Activated CD4-positive, alpha-beta memory T cell treated with anti-CD3 and anti-CD28 coated beads, Interleukin-2, amount 10 ng/mL, durations not matched to agents 7 days and 5 days (primary cell): ENCODE measurements at places on chromosomes 1 and 21. TPM values are rescaled to one million over a fixed set of nuclear protein-coding genes. Genes with fewer than 3 reads are reported as not detected.

- no peak for DNase-seq
- H3K27ac ChIP-seq: no peak overlapping the region
- H3K4me1 ChIP-seq: peaks cover 15% of the 10 kb centered on the region
- H3K36me3 ChIP-seq: no peaks in the 10 kb centered on the region
- no peak overlapping the region for H3K4me3 ChIP-seq
- H3K27me3 ChIP-seq: no peaks in the 10 kb centered on the region
Measured at GRCh38 chr1:206954459-206955342, 8.4 kb upstream of the PIGR start.

DNA sequence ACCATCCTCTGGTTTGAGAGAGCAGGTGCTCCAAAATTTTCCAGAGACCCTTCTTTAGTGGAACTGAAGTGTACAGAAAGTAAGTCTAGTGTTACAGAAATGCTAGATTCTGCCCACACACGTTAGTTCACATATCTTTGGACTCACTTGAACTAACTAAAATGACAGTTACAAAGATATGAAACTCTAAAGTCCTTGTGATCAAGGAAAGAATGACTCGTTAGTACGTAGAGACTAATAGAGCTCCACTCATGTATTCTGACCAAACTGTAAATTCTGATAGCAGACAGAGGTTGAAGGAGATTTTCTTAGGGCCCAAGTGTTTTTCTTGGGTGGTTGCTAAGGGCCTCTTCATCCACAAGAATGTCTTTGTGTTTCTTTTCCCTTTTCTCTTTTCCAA is 491.5 kb upstream of the B3GALT2 start:
- H3K27me3 ChIP-seq: no peaks in the 10 kb centered on the region
- no peak for DNase-seq
- H3K4me1 ChIP-seq: peaks cover 7% of the 10 kb centered on the region
- no peaks in the 10 kb centered on the region for H3K36me3 ChIP-seq

GRCh38 chr1:205018381-205018780 is 24.6 kb upstream of the CNTN2 start:
- H3K36me3 ChIP-seq: no peaks in the 10 kb centered on the region
- H3K4me1 ChIP-seq: no peaks in the 10 kb centered on the region
- H3K27ac ChIP-seq: no peak overlapping the region
- no peak overlapping the region for H3K4me3 ChIP-seq
- H3K27me3 ChIP-seq: no peaks in the 10 kb centered on the region
- DNase-seq: no peak

DNA sequence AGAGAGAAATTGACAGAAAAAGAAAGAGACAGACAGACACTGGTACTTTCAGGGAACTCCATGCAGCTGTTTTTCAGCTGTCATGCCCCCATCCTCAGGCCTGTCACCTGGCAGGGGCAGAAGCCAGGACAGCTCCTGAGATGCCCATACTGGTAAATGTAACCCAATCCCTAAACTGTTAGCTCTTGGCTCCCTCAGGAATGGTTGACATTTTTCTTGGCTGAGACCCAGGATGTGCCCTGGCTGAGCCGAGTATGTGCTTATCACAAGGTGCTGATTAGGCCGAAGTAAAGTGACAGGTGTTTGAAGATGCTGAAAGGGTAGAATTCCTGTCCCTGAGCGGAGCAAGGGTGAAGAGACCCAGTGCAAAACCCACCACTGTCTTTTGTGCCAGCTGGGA is 50.7 kb downstream of the PGM1 start:
- DNase-seq: no peak
- no peak overlapping the region for H3K4me3 ChIP-seq
- no peaks in the 10 kb centered on the region for H3K27me3 ChIP-seq
- peaks cover 43% of the 10 kb centered on the region for H3K36me3 ChIP-seq
- no peak overlapping the region for H3K27ac ChIP-seq

The PRDM16 gene
- 0.03 TPM for total RNA-seq
